ENCODE measurements at places on chromosomes 1 and 21.

- DNase-seq = no peak
Measured at GRCh38 chr1:25786887-25787759, 12.9 kb upstream of the SELENON start.

DNA sequence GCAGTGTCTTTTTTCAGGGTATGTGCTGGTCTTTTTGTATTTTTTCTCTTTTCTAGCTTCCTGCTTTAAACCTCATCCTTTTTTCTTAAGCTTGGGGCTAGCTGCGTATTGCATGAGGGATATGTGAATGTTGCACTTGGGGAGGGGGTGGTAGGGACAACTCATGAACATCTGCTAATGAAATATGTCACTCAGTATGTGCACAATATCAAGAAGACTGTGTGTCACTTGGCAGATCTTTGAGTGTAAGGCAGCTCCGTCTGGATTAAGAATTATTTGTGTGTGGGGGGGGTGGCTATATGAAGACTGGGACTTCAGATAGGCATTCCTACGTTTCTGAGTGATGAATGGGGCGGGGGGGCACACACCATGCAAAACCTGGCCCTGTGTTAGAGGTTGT is 170.4 kb upstream of the CACNA1E start:
- no peak for DNase-seq

GRCh38 chr1:165073185-165074007 is 283.1 kb downstream of the LMX1A start:
- no peak for DNase-seq

GRCh38 chr1:111505641-111506119 is 2.2 kb upstream of the ADORA3 start:
- DNase-seq = no peak

GRCh38 chr1:85660541-85660940 is 47.7 kb downstream of the ZNHIT6 start:
- no peak for DNase-seq

DNA sequence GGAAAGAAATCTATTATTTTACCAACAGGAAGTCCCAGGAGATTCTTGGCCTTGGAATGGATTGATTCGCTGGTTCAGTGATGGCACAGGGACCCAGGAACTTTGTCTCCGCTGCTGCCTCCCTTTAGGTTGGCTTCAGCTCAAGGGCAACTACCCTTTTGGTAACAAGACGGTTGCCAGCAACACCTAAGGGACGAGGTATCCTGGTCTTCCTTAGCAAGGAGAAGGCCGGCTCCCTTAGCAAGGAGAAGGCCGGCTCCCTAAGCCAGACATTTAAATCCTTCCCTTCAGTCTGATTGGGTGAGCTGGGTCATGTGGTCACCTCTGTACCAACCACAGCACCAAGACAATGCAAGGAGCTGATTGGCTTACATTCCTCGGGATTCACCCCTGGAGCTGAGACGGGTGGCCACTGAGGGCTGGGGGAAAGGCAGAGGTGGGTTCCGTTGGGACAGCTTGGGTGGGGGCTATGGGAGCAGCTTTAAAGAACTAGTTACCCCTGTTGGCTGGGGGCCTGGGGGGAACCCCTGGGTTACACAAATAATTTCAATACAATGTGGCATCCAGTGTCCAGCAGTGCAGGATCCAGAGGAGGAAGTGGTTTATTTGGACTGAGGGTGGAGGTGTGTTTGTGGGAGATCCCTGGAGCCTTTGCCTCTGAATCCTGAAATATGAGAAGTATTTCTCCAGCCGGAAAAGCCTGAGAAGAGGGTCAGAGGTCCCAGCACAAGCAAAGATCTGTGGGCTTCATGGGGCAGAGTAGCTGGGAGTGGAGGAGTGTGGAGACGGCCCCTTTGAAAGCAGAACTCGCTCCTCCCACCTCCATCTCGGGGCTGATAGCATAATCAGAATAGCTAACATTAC is 20.7 kb upstream of the CLIC4 start:
- no peak for DNase-seq

DNA sequence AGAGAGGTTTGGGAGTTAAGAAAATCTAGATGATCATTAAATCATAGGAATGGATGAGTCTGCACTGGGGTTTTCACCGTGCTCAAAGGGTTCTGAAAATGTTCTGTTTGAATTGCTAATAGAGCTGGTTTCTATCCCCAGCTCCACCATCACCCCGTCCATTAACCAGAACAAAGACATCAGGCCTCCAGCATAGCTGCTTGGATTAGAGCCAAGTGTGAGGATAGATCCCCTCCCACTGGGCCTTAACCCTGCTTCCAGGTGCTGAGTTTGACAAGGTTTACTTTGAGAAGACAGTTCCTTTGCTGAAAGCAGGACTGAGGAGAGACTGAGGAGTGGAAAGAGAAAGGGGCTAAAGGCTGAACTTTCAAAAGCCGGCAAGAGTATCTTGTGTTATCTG is 48.3 kb downstream of the MPZL1 start:
- DNase-seq = no peak

DNA sequence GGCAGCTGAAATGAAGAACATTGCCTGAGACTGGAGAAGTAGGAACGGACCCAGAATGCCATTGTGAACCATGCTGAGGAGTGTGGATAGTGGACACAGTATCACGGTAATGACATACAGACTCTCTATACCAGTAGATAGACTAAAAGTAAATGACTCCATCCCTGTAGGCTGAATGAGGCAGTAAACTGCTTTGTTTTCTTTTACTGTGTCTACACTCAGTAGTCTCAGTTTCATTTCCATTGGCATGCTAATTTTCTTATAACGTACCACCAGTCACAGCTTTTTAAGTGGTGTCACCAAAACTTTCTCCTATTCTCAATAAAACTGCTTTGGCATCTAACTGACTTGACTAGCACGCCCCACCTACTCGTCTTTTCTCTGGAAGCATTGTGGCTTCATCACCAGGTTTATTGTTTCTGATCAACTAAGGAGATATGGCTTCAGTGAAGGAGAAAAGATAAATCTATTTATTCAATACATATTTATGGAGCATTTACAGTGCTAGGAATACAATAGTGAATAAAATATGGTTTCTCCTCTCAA is 8.4 kb upstream of the ZNF697 start:
- DNase-seq = no peak
